ENCODE measurements at places on chromosomes 6 and 20.

- DNase-seq, result no peak
Measured at GRCh38 chr6:21138336-21139069, 455.0 kb upstream of the SOX4 start.

GRCh38 chr20:36199345-36200257, 36.7 kb upstream of the AAR2 start:
- peak; percentile 80 for DNase-seq

GRCh38 chr6:53524455-53524815, 20.5 kb downstream of the GCLC start:
- no peak for DNase-seq

DNA sequence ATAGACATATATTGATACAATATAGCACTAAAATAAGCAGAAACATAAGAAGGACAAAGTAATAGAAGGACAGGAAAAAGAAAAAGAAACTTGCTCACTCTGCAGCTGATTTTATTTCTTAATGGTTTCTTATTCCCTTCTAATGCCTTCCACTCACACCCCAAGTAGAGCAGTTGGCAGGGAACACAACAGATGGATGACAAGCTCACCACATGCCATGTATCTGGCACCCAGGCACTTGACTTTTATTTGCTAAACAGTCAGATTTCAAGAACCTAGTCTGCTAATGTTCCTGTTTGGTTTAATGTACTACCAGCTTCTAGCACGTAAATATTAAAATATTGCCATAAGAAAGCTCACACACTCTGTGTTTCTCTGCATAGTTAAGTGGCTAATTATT, 87.1 kb downstream of the COL19A1 start:
- DNase-seq, result no peak

- no peak for DNase-seq
Measured at GRCh38 chr6:105326833-105327770, 75.8 kb downstream of the PREP start.

DNA sequence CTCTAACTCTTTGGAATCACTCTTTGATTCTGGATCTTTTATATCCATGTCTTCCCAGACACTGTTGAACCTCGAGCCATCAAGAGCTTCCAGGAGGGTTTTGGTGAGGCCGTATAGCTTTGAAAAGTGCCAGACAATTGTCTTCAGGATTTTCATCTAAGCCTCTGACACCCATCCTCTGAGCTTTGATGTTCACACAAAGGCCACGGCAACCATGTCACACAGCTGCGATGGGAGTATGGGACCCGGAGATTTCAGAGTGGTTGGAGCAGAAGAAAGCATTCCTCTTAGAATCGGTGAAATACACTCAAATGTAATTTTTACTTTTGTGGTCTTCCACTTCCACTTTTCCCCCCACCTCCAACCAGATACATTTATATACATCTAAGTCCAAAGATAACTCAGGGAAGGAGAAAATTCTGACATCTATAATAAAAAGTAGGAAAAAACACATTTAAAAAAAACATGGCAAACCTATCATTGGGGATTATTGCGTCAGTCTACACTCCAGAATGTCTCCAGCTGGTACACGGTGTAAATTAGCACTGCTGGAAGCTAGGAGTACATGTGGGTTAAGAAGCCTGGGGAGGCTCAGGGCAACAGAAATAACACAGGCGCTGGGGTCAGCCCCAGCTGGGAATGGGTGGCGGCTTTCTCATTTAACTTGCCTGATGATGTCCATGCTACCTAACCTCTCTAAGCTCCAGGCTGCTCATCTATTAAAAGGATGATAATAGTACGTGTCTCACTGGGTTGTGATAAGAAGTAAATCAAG, 92.7 kb downstream of the LY86 start:
- DNase-seq, result no peak

GRCh38 chr20:56631990-56632327, 2.9 kb downstream of the TFAP2C start:
- DNase-seq, result no peak

GRCh38 chr6:71488186-71488585, 199.6 kb downstream of the OGFRL1 start:
- no peak for DNase-seq

DNA sequence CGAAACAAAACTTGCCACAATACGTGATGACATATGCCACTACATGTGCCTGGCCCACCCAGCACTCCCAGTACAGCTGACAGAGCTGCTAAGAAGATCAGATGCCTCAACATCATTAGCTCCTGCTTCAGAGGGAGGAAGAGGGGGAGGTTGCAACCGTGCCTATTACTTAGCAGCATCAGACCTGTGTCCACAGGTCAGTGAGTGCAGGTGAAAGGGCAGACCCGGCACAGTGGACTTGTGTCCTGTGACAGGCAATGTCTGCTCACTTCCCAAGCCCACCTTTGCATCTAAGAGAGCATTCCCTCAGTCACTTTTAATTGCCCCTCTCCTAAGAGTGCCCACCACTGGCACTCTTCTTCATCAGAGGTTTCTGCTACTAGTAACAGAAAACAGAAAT, 9.4 kb upstream of the COL12A1 start:
- DNase-seq, result no peak

DNA sequence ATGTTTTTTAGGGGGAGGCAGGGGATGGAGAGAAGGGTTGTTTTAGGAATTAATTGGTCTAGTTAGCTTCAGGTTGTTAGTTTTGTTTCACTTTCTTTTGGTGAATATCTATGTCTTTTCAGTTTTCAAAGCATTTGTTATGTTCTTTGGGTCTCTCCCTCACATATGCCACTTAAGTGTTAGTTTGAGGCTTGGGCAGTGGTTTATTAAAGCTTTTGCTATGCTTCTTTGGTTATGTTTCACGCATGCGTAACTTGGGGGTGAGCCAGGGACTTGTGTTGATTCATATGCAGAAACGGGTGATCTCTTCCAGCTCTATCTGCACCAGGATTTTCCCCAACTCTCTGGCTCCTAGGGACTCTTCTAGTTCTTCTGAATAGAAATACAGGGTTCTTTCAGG, 11.4 kb upstream of the MMS22L start:
- no peak for DNase-seq

- DNase-seq, result no peak
Measured at GRCh38 chr6:103011605-103012004, 1618.1 kb downstream of the GRIK2 start.

- DNase-seq, result no peak
Measured at GRCh38 chr20:47273591-47274235, 82.8 kb downstream of the ZMYND8 start.

DNA sequence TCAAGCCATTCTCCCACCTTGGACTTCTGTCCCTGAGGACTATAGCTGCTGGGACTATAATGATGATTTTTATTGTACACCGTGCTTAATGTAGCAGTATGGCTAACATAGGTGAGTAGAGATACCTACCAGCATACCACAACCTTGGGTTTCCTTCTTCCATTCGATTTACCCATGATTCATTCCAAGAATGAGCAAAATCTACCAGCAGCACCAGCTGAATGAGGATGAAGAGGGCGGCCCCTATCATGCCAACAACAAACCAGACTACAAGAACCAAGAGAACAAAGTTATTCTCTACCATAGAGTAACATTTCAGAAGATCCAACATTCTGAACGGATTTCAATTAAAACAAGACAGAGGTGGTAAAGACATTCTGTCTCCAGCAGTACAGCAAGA, 12.1 kb downstream of the SERINC3 start:
- DNase-seq, result no peak

- DNase-seq, result no peak
Measured at GRCh38 chr6:49462071-49462470, 982 bp downstream of the MMUT start.

GRCh38 chr6:17091122-17091521, 10.7 kb upstream of the STMND1 start:
- DNase-seq, result no peak

DNA sequence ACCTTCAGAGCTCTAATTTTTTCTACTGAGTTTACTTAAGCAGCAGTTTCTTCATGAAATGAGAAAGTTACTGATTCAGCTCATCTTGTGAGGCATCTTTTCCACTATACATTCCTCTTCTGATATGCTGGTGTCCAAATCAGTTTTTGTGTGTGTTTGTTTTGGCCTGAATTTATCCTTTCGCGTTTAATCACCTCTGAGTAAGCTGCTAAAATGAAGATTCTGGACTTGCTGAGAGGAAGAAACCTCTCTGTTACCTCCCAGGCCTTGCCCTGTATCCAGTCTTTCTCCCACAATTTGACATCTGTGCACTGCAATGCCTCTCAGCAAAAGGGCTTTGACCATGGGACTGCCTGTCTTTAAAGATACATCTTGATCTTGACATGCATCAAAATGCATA, 536.2 kb upstream of the NRSN1 start:
- no peak for DNase-seq

Measured in CD4-positive, alpha-beta T cell treated with Interleukin-17A for 4 hours (primary cell).